ENCODE measurements at places on chromosomes 7 and 10.
A peak's percentile ranks its signal among the peaks of the same experiment; 100 is the strongest.

GRCh38 chr10:74039561-74040145, 41.7 kb downstream of the VCL start:
- DNase-seq: no peak

- no peak for DNase-seq
Observed at GRCh38 chr7:127933146-127933545, 98.1 kb downstream of the LRRC4 start.

GRCh38 chr7:49812534-49812933, 39.1 kb downstream of the VWC2 start:
- no peak for DNase-seq

DNA sequence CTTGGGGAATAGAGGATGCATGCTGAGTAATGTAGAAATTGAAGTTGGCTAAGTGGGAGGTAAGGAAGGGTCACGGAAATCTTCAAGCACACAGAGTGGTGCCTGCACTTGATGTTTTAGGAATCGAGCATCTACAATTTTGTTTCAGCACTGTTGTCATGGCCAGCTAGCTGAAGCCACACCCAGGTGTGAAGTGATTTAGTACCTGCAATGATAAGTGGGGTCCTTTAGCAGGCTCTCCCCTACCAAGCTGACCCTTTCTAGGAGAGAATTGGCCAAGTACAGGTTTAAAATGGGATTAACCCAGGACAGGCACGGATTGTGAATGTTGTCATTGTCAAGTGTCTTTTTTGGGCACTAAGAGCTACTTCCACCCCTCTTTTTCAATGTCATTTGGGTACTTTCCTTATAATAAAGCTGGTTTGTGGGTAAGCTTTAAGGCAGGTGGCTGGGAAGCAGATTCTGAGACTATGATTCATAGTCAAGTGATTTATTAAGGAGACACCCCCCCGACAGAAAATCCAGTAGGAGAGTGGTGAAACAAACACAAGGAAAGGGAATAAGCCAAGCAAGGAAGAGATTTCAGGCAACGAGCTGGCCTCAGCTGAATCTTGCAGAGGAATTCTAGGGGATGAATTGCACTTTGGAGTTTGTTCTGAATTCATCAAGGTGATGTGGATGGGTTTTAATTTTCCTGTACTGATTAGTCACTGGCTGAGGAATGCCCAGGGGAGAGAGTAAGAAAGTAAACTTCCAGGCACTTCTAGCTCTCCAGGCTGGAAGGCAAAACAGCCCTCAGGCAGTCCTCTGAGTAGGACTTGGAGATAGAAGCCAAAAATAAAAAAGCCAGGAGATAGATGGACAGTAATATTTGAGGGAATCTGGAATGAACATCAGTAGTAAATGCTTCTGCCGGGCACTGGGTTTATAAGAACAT, 1128.4 kb downstream of the SORCS3 start:
- no peak for DNase-seq

GRCh38 chr10:110651044-110651958, 7.2 kb downstream of the RBM20 start:
- DNase-seq: peak; percentile 85

- no peak for DNase-seq
Observed at GRCh38 chr7:106795084-106795876, 69.8 kb upstream of the PIK3CG start.

DNA sequence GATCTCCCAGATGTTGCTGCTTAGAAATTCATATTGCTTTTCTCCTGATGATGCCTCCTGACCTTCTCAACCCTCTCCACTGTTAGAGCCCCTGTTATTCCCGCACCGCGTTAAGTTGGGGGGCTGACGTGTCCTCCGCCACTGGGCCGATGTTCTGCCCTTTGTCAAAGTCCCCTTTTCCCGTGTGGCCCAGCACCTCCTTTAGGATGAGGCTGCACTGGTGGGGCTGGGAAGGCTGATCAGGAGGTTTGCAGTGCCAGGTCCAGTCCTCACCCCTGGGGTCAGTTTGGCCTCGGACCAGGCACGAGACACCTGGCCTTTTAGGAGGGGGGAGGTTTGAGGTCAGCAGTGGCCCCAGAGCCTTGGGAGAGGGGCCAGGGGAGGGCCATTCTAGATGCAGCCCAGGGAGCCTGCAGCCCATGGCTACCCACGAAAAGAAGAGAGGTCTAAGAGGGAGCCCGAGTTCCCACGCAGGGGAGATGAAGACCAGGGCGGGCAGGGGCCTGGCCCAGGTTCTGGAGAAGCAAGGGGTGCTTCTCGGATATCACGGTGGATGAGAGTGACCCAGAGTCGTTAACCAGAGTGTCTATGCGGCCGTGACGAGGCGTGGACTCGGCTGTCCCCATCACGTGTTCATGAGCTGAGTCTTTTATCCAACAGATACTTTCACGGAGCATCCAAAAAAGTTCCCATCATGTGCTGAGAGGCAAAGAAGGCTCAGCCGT, 150.4 kb downstream of the DNAJB6 start:
- DNase-seq: no peak

DNA sequence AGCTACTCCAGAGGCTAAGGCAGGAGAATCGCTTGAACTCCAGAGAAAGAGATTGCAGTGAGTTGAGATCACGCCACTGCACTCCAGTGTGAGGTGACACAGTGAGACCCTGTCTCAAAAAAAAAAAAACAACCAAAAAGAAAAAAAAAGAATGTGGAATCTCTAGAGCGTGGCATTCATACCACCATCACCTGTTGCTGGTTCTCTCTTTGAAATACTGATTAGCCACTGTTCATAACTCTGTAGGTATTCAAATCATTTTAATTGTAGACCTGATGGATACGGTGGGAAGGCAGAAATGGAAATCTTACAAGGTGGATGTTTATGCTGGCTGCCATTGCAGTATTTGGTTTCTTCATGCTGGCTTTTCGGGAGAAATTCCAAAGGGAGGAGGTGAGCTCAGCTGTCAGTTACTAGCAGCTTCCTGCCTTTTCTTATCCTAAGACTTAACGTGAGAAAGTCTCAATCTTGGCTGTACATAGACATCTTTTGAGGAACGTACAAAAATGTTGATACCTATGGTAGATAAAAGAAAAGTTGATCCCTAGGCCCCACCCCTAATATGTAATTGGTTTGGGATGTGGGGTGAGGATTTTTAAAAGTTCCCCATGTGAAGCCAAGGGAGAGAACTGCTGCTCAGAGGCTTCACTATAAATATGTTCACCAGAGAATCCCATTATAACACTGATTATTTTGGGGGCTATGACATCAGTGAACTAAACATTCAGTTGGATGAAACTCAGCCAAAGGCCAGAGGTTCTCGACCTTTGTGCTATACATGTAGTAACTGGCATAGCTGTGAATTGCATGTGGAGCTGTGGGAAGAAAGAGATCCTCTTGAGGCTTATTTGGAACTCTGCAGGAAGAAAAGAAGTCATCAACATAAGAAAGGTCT, 26.9 kb upstream of the MKLN1 start:
- no peak for DNase-seq

GRCh38 chr7:155458878-155459699, 1.2 kb downstream of the EN2 start:
- DNase-seq: no peak

- DNase-seq: no peak
Observed at GRCh38 chr10:43202657-43203447, 64.0 kb downstream of the RASGEF1A start.

DNA sequence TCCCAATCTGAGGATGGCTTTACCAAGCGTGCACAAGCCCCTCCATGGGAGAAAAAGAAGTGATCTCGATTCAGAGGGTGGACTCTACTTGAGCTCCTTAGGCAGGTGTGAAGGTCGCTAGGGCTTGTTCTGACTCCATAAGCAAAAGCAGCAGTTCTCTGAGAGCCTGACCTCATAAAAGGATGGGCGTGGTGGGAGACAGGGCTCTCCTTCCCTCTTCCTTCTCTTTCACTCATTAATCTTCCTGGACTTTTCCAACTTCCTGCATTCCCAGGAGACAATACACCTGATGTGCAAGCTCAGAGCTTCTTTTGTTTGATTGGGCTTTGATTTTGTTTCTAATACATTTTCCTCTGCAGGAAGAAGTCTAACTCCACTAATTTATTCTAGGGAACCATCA, 22.3 kb upstream of the TMEM72 start:
- no peak for DNase-seq

GRCh38 chr10:58971796-58972491, 204.5 kb upstream of the PHYHIPL start:
- DNase-seq: no peak

GRCh38 chr10:86349474-86349873, 17.1 kb downstream of the GRID1 start:
- DNase-seq: no peak

- no peak for DNase-seq
Observed at GRCh38 chr7:38909870-38910269, 879 bp upstream of the VPS41 start.

DNA sequence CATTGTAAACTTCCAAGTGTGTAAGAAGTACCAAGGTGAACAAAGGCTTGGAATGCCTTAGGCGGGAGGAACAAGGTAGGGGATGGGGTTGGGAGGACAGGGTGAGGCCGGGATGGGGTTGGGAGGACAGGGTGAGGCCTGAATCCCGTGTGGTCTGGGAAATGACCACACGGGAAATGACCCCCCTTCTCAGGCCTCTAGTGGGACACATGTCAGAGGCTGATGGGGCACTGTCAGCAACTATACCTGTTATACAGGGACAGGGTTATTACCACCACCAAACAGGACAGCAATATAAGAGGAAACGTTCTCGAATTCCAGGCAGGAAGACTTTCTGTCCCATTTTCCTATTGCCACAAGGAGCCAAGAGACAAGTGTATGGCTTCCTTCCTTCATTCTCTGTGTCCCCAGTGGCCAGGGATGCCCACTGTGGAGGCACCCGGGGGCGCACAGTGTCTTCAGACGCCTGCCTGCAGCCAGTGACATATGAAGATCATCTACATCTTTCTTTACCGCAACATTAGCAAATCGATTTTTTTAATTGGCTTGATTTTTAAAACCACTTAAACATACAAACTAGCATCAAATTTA, 1.3 kb downstream of the MKI67 start:
- no peak for DNase-seq

- no peak for DNase-seq
Observed at GRCh38 chr10:44925224-44925623, 14.1 kb downstream of the TMEM72 start.

DNA sequence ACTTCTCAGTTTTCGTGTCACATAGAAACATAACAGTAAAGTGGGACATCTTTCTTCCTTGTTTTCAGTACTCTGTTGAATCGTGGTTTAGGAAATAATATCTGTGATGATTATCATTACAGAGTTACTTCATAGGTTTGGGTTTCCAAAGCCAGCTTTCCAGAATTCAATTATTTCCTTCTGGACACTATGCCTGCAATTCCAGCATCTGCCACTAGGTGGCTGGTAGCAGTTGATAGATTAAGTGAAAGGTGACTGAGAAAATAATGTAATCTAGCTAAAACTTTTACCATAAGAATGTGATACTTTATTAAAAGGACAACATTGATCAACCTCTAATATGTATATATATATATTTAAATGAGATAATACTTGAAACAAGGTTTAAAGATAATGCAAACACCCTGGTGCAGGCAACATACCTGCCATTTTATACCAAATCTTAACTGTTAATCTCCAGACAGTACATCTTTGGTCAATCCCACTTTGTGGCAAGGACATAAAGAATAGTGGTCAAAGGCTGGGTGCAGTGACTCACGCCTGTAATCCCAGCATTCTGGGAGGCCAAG, 102.6 kb downstream of the SH3PXD2A start:
- DNase-seq: no peak

DNA sequence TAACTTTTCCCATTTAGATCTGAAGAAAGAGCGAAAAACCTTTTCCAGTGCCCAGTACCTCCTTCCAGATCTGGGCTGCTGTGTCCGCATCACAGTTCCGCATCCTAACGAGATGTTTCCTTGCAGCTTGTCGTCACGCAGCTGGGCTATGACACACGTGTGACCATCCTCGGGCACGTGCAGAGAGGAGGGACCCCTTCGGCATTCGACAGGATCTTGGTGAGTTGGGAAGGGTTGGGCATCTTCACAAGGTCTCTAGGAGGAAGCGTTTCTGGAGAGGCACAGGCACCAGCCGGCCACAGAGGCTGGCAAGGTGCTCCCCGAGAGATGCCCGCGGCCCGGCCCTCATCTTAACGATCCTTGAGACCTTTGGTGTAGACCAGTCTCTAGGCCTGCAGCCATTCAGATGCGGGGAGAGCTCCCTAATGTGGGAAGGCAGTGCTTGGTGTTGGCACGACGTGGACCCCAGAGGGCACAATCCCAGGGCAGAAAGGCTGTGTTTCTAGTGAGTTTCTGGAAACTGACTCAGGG, 41.3 kb downstream of the PFKP start:
- DNase-seq: no peak

GRCh38 chr10:49518982-49519578, 19.8 kb downstream of the ERCC6 start:
- DNase-seq: no peak

DNA sequence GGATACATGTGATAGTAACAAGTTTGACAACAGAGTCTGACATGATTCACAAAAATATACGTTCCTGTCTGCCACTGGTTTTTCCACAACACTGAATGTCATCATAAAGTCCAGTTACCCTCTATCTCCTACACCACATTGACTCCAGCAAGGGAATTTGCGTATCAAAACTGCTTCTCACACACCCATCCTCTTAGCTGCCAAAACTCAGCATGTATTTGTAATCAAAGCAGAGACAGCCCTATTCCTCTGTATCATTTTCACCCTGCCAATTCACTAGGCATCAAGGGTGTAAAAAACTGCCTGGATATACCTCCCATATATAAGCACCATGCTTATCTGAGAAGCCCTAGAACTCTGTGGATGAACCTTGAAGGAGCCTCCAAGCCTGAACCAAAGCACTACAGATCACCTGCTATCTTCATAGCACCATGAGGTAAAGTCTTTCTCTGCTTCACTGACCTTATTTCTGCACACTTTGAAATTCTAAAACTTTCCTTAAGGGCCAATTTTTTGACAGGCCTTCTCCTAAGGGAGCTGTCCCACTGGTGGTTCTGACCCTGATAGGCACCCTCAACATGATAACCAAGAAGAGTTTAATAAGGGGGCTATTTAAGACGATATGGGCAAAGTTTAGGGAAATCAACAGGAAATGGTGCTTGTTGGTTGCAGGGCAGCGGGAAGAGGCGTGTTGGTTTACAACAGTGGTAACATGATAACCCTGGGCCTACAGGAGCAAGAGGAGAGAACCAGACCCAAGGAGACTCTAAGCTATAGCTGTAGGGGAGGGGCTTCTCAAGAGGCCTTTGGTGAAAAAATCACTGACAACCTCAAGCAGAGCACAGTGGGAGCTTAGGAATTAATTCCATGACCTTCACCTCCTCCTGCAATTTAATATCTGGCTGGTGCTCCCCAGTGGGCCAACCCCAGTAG, at the start of gene IFIT1B:
Gene IFIT1B (plus strand): TSS at position 352 of the 933 bp plus-strand sequence. CDS start 80 bp downstream, at position 432.
- DNase-seq: no peak

DNA sequence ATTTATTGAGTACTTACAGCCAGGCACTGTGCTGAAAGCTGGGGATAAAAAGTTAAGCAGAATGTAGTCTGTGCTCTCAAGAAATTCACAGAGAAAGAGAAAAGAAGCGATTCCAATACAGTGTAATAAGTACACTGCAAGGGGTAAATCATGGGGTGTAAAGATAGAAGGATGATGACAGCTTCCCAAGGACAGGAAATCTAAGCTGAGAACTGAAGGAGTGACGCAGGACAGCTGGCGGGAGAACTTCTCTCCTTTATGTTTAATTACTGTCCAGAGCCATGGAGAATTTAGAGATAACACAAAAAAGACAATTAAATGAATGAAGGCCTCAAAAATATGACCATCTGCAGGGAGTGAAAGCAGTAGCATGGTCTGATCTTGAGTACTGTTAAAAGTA, 34.8 kb downstream of the C7orf33 start:
- DNase-seq: no peak

- DNase-seq: no peak
Observed at GRCh38 chr10:36669615-36670352, 455.6 kb upstream of the ANKRD30A start.

GRCh38 chr10:100120550-100120949, 38.9 kb upstream of the CPN1 start:
- DNase-seq: no peak

GRCh38 chr10:74542077-74542476, 284.3 kb upstream of the KAT6B start:
- DNase-seq: peak; percentile 69
